Stimulated activated CD4-positive, alpha-beta T cell treated with anti-CD3 and anti-CD28 coated beads, Interleukin-12 subunit alpha, Interleukin-12 subunit beta, amount 100 ng/mL, for 4 hours (primary cell): ENCODE measurements at places on chromosomes 6 and 20.

DNA sequence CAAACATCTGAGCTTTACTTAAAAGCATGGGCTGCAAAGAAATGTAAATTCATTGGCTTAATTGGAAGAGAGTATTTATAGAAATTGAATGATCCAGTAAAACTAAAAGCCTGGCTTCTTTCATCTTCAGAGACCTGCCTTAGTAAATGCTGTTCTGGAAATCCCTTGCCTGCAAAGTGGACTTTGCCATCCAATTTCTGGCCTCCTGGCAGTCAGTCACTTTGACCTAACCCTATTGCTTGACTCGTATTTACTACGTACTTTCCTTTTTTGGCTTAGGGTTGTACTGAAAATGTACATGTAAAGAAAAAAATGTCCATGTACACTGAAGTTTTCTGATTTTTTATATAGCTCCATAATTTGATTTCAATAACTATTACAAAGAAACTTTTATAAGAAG is 47.1 kb downstream of the E2F3 start:
- DNase-seq, result no peak

DNA sequence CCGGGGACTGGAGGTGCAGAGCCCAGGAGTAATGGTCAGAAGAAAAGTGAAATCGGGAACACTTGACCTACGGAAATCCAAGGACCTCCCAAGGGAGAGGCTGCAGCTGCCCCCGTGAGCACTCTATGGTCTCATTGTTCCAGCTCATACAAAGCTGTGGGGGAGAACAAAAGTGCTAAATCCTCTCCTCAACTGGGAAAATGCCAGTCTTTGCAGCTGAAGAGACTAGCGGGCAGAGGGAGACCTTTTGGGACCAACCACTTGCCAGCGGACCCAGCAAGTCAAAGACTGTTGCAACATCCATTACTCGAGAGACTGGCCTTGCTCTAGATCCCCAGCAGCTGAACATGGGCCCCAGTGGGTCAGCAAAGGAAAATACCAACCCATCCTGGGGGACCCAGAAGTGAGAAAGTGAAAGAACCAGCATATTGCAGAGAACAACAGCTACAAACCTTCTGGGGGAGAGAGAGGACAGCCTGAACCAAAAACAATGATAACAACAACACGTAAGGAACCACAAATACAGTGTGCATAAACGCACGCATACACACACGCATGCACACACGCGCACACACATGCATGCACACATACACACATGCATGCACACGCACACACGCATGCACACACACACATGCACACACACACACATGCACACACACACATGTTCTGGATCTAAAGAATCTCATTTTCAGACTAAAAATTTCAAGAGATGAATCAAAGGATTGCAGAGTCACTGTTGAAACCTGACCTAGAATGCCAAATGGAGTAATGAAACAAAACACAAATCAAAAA is 24.7 kb upstream of the ELMO2 start:
- DNase-seq, result no peak

DNA sequence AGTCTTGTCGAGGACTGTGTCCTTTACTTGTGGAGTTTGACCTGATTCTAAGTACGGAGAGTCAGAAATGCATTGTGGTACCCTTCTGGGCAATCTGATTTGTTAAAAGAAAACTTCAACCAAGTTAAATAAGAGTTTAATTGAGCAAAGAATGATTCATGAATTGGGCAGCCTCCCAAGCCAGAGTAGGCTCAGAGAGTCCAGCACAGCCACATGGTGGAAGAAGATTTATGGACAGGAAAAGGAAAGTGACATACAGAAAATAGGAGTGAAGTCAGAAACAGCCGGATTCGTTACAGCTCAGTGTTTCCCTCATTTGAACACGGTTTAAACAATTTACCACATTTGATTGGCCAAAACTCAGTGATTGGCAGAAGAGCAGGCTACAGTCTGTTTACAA is 329.2 kb downstream of the DHX35 start:
- no peak for DNase-seq

DNA sequence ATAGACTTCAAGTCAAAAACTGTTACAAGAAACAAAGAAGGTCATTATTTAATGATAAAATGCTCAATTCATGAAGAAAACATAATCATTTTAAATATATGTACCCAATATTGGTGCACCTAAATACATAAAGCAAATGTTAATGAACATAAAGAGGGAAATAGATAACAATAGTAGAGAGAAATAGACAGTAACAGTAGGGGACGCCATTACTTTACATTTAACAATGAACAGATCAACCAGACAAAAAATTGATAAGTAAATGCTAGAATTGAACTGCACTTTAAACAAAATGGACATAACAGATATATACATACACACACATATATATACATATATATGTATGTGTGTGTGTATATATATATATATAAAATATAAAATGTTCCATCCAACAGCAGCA is 37.4 kb downstream of the IL22RA2 start:
- no peak for DNase-seq

DNA sequence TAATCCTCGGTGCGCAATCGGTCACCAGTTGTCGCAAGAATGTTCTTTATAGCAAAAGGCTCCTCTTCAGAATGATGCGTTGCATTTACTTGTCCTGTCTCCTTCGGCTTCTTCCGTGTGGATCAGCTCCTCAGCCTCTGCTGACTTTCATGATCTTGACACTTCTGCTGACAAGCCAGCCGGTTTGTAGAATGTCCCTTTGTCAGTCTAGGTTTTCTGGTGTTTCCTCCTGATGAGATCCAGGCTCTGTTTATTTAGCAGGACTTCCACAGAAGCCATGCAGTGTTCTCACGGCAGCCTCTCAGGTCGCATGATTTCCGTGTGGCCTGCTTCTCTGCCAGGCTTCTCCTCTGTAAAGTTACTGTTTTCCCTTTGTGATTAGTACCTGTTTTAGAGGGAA is 66.9 kb downstream of the STX11 start:
- DNase-seq, result no peak

- no peak for DNase-seq
These were observed 38.6 kb downstream of the DNAH8 start for GRCh38 chr6:38753707-38754106.

- DNase-seq, result no peak
These were observed 155.6 kb downstream of the CD83 start for GRCh38 chr6:14273191-14273590.
